Activated naive CD4-positive, alpha-beta T cell treated with Interleukin-2 at 50 U/mL for 16 hours (primary cell): ENCODE measurements at places on chromosomes 3 and 15.

DNA sequence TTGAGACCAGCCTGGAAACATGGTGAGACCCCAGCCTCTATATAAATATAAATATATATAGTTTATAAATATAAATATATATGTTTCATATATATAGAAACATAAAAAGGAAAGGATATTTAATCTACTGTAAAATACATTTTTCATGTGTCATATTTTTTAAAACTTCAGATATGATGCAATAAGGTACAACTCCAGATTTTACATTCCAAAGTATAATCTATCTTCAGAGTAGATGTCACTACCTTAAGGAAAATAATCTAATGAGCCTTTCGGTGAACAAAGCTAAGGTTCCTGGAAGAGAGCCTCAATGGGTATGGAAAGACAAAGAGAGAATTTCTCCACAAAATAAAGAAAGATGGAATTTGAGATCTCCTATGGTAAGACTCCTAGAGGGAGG lies 16.9 kb downstream of the EFHB start:
- DNase-seq: no peak

DNA sequence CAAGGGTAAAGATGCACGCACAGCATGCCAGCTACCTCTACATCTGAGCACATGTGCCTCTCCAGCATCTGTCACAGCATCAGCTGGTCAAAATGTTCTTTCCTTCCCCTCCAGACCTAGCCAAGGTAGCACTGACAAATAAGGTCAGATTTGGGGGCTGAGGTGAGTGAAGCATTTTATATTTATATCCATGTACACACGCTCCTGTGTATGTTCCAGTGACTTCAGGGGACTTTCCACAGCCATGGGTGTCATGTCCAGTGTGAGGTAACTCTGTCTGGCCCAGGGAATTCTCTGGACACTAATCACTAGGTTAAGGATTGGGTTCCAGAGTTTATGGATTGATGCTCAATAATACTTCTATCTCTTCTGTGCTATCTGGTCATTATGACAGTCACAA lies 165.2 kb upstream of the TP63 start:
- DNase-seq: no peak

GRCh38 chr3:67640023-67640660 lies 14.3 kb downstream of the SUCLG2 start:
- no peak for DNase-seq

- DNase-seq: no peak
These were observed 58.5 kb downstream of the RFTN1 start for GRCh38 chr3:16455001-16455400.

GRCh38 chr3:132926098-132926497 lies 112.1 kb upstream of the TMEM108 start:
- DNase-seq: no peak

DNA sequence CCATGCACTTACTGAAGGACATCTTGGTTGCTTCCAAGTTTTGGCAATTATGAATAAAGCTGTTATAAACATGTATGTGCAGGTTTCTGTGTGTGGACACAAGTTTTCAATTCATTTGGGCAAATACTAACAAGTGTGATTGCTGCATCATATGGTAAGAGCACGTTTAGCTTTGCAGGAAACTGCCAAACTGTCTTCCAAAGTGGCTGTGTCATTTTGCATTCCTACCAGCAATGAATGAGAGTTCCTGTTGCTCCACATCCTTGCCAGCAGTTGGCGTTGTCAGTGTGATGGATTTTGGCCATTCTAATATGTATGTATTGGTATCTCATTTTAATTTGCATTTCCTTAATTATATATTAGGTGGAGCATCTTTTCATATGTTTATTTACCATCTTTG lies 280.1 kb downstream of the SV2B start:
- DNase-seq: no peak

- DNase-seq: no peak
These were observed 109.1 kb downstream of the PPP2R3A start for GRCh38 chr3:136074546-136075170.

- DNase-seq: no peak
These were observed 24.0 kb downstream of the COPS2 start for GRCh38 chr15:49131403-49131802.

- no peak for DNase-seq
These were observed 14.9 kb downstream of the SPRED1 start for GRCh38 chr15:38267421-38268022.

DNA sequence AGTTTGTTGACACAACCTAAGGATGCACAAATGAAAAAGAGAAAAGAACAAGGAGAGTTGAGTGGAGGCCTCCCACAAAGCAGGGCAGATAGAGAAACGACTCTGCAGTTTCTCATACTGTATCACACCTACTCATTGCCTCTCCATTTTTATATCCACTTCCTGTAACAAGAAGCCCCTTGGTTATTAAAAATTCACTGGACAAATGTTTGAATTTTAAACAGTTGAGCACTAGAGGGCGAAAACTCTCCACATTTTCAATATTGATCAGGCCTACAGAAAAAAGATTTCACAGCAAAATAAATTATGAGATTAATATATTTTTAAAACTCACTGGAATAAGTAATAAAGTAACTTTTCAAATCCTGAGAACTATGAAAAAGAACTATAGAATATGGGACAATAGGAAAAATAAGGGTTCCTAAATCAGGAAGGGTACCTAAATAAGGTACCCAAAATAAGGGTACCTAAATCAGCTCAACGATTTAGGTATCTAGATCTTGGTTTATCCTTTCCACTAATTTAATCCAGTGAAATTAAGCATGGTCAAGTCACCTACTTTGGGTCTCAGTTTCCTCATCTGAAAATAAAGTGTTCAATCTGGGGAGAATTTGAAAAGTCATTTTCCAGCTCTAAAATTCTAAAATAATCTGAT lies 47.0 kb upstream of the PPIB start:
- no peak for DNase-seq

- DNase-seq: no peak
These were observed 36.5 kb downstream of the UBE3A start for GRCh38 chr15:25402342-25402741.

- no peak for DNase-seq
These were observed 101.8 kb downstream of the SEMA5B start for GRCh38 chr3:122925756-122926155.

- DNase-seq: no peak
These were observed 6.8 kb downstream of the ABHD2 start for GRCh38 chr15:89095073-89095472.

DNA sequence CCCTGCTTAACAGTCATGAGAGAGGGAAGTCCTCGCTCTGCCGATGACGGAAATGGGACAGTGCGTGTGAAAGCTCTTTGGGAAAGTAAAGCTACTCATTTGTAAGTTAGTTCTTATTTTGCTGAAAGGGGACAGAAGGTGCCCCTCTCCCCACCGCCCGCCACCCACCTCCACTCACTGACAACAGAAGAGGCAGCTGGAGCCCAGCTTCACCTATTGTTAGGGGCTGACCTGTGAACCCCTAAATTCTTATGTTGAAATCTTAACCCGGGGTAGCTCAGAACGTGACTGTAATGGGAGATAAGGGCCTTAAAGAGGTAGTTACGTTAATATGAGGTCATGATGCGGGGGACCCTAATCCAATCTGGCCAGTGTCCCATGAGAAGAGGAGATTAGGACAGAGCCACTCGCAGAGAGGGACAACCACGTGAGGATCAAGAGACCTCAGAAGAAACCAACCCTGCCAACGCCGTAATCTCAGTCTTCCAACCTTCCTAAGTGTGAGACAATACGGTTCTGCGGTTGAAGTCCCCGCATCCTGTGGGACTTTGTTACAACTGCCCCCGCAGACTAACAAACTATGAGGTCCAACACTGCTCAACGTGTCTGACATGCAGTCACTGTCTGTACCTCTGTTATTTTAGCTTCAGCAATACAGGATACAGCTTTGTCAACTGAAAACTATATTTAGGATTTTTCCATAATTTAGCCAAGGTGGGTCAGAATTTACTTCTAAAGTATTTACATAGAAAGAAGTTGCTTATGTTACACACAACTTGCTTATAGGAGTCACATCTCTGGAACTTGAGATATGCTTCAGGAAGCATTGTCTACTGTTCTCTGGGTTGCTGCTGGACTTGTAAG lies 51.7 kb downstream of the PCSK6 start:
- no peak for DNase-seq

- DNase-seq: no peak
These were observed 25.2 kb upstream of the GOLGA6C start for GRCh38 chr15:75232826-75233503.

- DNase-seq: no peak
These were observed 177.1 kb upstream of the FEZF2 start for GRCh38 chr3:62550439-62550838.

DNA sequence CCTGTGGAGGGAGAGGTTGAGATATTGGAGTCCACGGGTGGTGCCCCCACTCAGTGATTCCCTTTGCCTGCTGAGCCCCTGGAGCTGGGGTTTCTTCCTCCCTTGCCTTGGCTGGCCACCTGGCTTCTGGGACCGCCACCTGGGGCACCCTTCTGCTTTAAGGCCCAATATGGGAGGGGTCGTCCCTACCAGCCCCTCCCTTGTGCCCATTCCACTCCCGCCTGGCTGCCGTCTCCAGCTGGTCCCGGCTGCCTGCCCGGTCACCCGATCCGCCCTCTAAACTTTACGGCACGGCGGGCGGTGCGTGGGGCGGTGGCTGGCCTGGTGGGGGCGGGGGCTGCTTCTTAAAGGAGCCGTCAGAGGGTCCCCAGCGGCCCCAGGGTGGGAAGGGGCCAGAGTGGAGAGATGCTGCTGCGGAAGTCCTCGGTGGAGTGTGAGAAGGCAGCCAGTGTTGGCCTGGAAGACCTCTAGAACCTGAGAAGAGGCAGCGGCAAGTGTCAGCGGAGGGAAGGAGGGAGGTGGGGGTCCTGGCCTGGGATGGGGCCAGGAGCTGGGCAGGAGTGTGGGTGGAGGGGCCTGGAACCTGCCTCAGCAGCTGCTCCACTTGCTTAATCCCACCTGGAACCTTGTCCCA lies 1.6 kb upstream of the SEMA3B start:
- no peak for DNase-seq

GRCh38 chr3:68448510-68449383 lies 483.6 kb downstream of the TAFA4 start:
- DNase-seq: no peak

DNA sequence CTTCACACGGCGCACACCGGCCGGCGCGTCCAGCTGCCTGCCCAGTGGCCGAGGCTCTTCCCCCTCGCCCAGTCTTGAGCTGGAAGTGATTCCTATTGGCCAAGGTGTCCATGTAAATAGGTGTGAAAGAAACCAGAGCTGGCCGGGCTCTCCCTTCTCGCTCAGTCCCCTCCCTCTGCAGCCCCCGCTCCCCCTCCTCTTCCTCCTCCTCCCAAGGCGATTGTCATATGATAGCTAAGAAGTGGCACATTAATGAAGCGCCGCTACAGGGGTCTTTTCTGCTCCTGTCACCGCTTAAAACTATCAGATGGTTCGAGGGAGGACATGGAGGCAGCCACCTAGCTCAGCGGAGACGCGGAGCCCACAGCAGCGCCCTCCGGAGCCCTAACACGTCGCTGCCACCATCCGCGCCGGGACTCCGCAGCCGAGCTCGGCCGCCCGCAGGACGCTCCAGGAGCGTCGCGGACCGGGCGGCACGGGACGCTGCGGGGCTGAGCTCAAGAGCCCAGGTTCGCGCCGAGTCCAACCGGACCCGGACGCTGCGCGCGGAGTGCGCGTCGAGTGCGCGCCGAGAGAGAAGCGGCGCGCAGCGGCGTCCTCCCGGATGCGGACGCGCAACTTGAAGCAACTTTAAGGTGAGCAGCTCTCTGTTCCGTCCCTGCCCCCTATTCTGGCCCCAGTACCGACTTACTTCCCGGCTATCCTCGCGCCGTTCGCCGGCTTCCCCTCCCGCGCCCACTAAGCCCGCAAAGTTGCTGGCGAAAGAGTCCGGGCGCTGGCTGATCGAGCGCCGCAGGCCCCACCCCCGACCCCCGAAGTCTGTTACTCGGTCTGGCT lies at the start of gene FOXB1:
TSS of gene FOXB1 (plus strand) at position 303 of the 837 bp plus-strand sequence. CDS start 653 bp downstream, outside the sequence.
- no peak for DNase-seq

DNA sequence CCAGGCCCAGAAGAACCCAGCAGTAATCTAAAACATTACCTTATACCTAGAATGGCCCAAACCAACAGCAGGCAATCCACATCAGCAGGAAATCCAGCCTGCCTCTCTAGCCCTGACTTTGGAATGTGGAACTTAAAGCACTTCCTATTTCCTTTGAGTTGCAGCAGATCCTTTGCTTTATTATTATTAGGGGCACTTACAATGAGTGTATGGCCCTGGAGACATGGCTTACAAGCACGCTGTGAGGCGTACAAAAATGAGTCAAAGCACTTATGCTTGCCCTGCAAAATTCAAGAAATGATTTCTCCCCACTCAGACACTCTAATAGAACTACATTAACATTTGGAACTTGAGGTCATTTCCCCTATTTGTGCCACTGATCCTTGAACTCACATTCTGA lies 9.5 kb upstream of the KNSTRN start:
- no peak for DNase-seq

DNA sequence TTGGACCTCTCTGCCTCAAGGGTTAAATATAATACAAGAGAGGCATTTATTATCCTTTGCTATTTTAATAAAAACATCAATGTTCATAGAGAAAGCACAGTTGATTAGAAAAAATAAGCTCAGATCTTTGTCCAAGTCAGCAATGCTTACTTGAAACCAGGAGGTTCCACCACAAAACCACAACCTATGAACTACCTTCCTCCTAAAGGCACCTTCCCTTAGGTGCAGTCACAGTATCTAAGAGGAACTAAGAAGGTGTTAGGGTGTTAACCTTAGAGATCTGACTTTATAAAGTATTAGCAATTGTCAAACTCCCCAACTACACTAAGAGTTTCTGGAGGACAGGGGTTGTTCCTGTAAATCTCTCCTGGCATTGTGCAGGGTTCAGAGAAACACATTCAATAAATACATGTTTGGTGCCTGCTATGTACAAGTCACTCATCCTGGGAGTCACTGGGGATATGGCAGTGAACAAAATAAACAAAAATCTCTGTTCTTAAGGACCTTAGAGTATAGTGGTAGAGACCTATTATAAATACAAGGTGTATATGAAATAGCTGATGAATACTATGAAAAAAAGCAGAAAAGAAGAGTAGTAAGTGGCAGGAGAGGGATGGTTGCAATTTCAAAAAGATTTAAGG lies 208.6 kb downstream of the NFKBIZ start:
- DNase-seq: no peak

DNA sequence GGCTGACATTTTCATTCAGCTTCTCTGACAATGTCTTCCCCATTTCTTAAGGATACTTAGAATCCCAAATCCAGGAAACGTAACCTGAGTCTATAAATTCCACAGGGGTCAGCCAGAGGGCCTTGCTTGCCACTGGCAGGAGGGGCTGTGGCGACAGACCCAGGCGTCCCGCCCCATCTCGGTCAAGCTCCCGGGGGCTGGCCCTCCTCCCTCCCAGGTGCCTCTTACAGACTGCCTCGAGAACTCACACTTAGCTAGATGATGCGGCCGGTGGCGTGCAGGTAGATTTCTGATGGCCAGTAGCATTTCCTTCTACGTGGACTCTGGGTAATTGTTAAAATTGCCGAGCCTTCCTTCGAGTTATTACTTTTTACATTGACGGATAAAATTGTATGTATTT lies 172.5 kb downstream of the NSMCE3 start:
- DNase-seq: no peak

DNA sequence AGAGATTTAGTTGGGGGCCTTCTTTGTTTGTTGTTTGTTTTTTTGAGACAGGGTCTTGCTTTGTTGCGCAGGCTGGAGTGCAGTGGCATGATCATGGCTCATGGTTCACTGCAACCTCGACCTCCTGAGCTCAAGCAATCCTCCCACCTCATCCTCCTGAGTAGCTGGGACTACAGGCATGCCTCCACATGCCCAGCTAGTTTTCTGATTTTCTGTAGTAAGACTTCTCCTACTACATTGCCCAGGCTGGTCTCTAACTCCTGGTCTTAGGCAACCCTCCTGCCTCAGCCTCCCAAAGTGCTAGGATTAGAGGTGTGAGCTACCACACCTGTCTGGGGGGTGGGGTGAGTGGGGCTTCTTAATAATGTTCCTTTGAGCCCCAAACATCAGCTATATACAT lies 148.3 kb upstream of the ADAMTS9 start:
- DNase-seq: no peak
